ENCODE measurements at places on chromosomes 4 and X.
A peak's percentile ranks its signal among the peaks of the same experiment; 100 is the strongest.

- no peak for DNase-seq
These were observed 1495.5 kb upstream of the ADGRL3 start for GRCh38 chr4:59704616-59705015.

DNA sequence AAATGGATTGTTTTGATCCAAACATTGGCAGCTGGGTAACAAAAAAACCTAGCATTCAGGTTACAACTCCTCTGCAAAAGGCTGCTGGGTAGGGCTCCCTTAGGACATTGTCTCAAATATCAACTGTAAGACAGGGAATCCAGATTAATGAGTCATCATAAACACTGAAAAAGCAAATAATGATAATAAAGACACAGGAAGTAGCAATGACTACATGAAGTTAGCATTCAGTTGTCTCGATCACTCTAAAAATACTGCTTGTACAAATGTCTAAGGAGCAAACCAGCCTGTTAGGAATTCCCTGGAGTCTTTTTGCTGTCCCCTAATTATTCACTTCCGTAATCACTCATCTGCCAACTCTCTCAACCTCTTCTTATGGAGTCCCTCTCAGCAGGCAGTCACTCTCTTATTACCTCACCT lies 259.2 kb downstream of the GPC3 start:
- DNase-seq, result peak; percentile 85

DNA sequence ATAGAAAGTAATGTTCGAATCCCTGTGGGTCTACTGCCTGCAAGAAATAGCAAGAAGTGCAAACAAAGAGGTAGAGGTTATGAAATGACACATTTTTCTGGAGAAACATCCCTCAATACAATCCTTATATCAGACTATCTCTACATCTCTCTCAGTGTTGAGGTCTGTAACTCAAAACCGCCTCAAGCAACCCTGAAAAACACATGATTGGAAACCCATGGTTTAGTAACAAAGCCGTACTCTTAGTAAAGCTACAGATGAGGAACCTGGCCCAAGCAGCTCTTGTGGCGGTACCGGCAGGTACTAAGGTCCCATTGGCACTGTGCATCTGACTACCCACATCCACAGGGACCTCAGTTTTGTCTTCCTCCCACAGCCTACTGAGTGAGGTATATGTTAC lies 53.9 kb downstream of the IRF2 start:
- DNase-seq, result no peak

DNA sequence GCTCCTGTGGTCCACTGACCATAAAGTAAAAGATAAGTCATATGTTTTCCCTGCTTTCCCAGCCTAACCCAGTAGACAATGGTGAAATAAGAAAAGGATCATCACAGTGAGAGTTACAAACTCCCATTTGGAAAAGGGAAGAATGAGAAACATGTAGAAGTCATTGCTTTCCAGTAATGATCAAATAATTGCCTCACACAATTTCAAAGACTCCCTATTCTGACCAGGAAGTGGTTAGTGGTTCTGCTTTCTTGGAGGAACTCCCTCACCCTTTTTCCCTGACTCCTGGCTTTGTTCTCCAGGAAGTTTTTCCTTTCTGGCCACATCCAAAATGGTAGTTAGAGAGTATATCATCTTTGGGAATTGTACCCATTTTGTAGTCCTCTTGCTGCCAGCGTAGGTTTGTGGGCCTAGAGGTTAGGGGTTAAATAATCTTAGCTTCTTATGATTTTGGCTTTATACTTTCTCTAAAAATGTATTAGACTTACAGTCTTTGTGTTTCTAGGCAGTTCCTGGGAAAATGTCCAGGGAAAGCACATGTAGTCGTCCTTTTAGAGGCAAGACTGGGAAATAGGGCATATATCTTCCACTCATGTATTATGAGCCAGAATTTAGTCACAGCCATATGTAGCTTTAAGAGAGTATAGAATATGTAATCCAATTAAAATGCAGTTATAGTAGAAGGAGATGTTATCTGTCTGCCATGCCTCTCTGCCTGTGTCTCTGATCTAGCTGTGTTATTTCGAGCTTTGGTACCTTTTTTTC lies 10.5 kb downstream of the VAMP7 start:
- no peak for DNase-seq

DNA sequence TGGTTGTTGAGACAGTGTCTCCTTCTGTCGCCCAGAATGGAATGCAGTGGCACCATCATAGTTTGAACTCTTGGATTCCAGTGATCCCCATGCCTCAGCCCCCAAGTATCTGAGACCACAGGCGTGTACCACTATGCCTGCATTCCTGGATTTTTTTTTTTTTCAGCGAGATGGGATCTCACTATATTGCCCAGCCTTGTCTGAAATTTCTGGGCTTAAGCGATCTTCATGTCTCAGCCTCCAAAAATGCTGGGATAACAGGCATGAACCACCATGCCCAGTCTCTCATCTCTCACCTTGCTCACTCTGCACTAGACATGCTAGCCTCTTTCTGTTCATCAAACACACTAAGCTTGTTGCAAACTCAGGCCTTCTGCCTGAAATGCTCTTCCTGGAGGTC lies 104.1 kb downstream of the UBE2K start:
- DNase-seq, result no peak

DNA sequence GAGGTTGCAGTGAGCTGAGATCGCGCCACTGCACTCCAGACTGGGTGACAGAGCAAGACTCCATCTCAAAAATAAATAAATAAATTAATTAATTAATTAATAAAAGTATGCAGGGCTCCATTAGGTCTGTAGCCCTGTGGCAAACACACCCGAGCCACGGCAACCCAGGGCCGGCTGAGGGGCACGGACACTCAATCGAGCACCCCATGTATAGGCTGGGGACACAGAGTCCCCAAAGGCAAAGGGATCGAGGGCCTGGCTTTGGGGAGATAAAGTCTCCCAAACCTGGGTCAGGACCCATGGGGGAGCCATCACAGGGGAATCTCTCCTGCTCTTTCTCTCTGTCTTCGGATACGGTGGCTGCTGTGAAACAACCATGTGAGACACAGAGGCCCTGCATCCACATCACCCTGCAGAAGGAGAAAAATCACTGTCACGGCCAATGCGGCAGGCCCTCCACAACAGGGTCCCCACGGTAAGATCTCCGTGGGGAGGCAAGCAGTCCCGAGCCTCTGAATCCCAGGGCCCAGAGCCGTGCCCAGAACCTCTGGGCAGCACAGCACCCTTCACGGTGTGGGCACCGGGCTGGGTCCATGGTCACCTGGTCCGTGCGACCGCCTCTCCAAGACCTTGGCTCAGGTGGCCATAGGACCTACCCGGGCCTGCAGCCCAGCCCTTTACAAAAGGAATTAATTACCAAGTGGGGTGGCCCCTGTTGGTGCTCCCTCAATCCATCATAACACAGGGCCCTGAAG lies 81.8 kb downstream of the WFS1 start:
- DNase-seq, result no peak

- DNase-seq, result no peak
These were observed 607.4 kb upstream of the PITX2 start for GRCh38 chr4:111230265-111230664.

Data from epithelial cell of esophagus (primary cell).